Activated CD4-positive, alpha-beta T cell treated with anti-CD3 and anti-CD28 coated beads, Interleukin-2, amount 50 U/mL, for 1 hour (primary cell): ENCODE measurements at places on chromosomes 2 and 18.

DNA sequence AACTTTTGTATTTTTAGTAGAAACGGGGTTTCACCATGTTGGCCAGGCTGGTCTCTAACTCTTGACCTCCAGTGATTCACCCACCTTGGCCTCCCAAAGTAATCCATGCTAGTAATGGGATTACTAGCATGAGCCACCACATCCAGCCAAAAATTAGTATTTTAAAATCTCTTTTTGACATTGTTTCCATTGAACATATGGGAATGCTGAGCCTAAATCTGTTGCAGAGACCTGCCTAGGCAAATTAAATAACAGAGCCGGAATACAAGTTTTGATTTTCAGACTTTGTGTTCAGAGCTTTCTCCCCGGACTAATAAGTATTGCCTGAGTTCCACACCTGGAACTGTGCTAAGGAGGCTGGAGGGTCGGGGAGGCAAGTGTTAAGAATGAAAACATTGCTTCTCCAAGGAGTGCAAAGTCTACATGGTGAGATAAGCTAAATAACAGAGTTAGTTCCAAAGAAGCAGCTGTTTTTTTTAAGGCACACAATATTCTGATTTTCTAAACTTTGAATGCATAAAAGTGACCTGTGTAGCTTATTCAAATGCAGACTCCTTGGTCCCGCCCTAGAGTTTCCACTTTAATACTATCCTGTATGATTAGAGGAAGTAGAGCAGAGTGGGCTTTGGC is 150.6 kb upstream of the CELF4 start:
- no peak for DNase-seq

DNA sequence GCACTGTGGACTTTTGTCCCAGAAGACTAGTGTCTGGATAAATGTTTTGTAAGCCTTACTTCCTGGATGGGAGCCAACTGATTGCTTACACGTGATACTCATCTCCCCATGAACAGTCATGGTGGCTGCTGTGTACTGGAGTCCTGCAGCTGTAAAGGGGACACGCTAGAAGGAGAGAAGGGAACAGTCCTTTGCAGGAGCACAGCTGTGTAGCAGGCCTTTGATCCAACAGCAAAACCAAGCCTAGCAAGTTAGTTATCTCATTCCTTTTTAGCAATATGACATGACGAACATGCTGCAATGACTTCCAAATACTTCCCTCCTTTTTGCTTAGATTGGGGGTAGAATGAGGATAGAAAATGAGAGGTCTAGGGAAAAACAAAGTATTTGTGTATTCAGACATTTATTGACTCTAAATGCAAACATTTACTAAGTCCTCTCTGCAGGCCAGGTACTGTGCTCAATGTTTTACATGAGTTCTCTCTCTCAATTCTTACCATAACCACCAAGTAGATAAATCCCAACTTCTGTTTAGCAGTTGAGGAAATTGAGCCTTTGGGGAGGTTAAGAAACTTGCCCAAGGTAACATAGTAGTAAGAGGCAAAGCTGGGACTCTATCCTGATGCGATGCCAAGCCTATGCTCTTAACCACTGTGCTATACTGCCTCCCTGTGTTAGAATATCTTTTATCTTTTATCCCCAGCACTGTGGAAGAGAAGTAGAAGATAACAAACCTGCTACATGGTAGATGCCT is 55.4 kb upstream of the CD28 start:
- no peak for DNase-seq

DNA sequence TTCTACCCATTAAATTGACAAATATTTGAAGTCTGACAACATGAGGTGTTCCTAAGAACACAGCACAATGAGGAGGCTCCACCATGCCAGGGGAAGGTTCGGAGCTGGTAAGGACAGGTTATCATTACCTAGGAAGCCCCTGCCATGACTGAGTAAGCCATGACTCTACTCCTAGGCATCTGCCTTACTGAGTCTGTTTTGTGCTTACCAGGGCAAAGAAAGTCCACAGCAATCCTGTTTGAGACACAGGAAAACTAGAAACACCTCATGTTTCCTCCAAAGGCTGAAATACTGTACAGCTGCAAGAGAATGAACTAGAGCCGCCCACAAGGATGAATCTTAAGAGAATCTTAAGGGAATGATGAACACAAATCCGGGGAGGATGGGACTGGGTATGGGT is 11.6 kb downstream of the TGFBRAP1 start:
- DNase-seq: no peak

DNA sequence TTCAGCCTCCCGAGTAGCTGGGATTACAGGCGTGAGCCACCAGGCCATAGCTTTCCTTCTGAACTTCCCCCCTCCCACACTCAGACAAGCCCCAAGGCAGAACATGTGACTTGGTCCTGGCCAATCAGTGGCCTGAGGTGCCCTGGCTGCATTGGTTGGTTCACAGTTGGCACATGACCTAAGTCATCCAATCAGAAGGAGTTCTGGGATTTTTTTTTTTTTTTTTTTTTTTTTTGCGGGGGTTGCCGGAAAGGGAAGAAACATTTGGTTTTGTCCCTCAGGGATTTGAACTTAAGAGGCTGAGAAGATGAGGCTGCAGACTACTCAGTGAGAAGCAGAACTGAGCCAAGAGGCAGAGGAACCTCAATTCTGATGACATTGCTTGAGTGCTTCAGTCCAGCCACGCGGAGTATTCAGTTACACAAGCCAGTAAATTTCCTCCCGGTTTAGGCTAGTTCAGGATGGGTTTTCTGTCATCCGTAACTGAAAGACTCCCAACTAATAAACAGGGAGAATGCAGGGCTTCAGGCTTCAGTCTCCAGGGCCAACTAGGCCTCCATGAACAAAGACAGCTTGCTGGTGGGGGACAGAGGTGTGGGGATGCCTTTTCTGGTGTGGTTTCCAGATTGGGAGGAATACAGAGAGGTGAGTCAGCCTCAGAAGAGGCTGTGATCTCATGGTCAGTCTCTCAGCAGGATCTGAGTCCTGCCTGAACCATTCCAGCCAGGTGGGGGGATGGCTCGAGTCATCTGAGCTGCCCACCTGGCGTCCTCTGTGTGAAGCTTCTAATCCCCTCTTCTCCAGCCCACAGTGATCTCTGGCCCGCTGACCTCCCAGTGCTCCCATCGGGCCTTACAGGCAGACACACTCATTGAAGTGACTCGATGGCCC is 9.2 kb downstream of the PTMA start:
- no peak for DNase-seq

DNA sequence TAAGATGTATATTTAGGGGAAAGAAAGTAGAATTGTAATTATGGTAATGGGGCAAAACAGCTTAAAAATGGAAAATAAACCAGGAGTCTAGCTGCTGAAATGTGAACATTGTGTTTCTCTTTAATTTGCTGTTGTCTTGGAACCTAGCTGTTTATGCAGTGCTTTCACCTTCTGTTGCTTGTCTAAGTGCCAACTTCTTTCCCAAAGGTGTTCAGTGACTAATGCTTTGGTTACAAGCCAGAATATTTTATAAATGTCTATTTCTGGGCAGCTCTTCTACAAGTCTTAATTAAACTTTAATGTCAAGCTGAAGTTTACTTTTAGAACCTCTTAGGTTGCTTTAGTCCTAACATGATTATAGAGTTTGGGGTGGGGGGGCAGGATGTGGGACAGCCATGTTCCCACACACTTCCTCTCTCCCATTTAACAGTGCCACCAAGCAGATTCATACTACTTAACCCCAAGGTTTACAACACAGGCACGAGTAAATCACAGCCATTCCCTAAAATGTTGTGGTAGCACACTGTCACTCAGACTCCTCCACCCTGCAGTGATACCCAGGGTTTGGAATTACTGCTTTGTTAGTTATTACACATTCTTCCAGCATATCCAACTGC is 60.6 kb downstream of the ITGA4 start:
- no peak for DNase-seq
